ENCODE measurements at places on chromosomes 4 and X. TPM values are rescaled to one million over a fixed set of nuclear protein-coding genes. Genes with fewer than 3 reads are reported as not detected.

Gene MYOZ2
- 0.45 TPM for polyA plus RNA-seq

Gene NXF2B
- polyA plus RNA-seq: 1.8 TPM

Gene MAGEC1
- not detected for polyA plus RNA-seq

Gene CSAG1
- not detected for polyA plus RNA-seq

Gene MTTP
- 13.7 TPM for polyA plus RNA-seq

Gene RPGR
- polyA plus RNA-seq: 27.2 TPM

Measured in left kidney (tissue), 8 donors.